ENCODE measurements at places on chromosomes 11 and 22.

GRCh38 chr11:65786786-65787636 lies at the start of gene OVOL1:
OVOL1 (plus strand) TSS chr11:65787063; CDS start chr11:65787374, 311 bp downstream.
- no peak for DNase-seq

DNA sequence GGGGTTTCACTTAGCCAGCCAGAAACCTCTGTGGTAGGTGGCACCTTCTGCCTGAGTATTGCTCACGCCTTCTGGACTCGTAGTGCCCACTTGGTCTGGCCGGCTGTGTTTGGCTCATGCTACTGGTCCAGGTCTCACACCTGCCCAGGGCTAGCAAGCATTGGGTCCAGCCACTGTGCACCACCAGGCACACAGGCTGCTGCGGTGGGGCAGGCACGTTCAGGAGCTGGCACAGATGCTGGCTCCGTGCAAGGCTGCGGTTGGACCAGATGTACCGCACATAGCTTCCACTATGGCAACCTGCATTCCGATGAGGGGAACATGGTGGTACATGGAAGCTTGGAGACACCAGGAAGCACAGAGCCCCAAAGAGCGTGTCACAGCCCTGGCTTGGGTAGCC lies 34.8 kb upstream of the EXPH5 start:
- no peak for DNase-seq

DNA sequence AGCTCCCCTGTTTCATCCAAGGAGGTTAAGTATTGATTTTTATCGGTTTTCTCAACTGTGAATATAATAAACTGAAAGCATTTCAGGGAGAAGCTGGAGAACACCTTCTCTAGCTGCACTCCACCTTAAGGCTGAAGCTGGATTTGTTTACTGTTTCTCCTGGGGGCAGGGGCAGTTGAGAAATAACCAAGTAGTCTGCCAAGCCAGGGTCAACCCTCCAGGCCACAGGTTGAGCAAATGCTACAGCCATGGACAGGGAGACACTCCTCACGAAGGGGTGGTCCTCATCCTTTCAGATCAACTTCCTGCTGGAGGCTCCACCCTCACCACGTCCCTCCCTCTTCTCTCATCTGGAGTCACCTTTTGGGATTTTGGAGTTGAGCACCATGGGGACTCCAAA lies at the start of gene TTC36:
TSS of gene TTC36 (plus strand) at position 366 of the 400 bp plus-strand sequence. CDS start at position 387, 21 bp downstream.
- no peak for DNase-seq

GRCh38 chr22:44887941-44888366 lies 121.9 kb downstream of the PHF21B start:
- no peak for DNase-seq

GRCh38 chr11:12003815-12004214 lies 4.6 kb downstream of the DKK3 start:
- no peak for DNase-seq

GRCh38 chr11:92236856-92237255 lies 12.2 kb downstream of the FAT3 start:
- DNase-seq, result no peak

- DNase-seq, result no peak
Observed at GRCh38 chr22:23138584-23139435, 3.0 kb downstream of the RSPH14 start.

All from BE2C (cell line).